ENCODE measurements at places on chromosomes 3 and 15. TPM values are rescaled to one million over a fixed set of nuclear protein-coding genes. Genes with fewer than 3 reads are reported as not detected.
A peak's percentile ranks its signal among the peaks of the same experiment; 100 is the strongest.

PSTPIP1 gene
- total RNA-seq, result 92.1 TPM

LRIG1 gene
- total RNA-seq, result 42.0 TPM

- DNase-seq, result no peak
These were observed 56.5 kb downstream of the MCTP2 start for GRCh38 chr15:94287794-94288246.

DNA sequence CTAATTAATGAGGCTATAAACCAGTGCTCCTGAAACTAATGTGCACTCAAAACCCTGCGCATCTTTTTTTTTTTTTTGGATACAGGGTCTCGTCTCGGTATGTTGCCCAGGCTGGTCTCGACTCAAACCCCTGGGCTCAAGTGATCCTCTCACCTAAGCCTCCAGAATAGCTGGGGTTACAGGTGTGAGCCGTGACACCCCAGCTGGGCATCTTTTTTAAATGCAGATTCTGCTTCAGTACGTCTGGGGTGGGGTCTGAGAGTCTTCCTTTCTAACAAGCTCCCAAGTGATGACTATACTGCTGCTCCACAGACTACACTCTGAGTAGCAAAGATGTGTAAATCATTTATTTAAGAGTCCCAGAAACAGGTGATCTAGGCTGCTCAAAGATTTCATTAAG, 73.0 kb downstream of the BFSP2 start:
- no peak for DNase-seq

GRCh38 chr3:154538566-154539360, 108.8 kb upstream of the GPR149 start:
- DNase-seq, result no peak

DNA sequence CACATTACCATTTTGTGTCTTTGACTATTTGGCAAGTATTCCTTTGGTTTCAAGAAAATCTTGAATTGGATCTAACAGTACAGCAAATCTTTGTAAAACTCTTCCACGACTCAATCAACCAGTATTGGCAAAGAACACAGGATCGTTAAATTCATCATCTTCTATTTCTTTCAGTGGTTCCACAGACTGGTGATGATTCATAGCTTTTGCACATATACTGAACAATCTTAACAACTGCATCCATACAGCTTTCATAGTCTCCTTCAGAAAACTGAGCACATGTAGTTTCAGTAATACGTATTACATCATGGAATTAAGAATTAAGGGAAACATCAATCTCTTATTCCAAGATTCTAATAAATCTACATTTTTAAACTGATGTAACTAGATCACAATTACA, 91.6 kb upstream of the LIPC start:
- no peak for DNase-seq

CHCHD6 gene
- total RNA-seq, result 21.4 TPM

GRCh38 chr15:63422891-63423590, 41.4 kb upstream of the CA12 start:
- DNase-seq, result no peak

TLE3 gene
- 153 TPM for total RNA-seq

CCR2 gene
- total RNA-seq, result 1.4 TPM

DNA sequence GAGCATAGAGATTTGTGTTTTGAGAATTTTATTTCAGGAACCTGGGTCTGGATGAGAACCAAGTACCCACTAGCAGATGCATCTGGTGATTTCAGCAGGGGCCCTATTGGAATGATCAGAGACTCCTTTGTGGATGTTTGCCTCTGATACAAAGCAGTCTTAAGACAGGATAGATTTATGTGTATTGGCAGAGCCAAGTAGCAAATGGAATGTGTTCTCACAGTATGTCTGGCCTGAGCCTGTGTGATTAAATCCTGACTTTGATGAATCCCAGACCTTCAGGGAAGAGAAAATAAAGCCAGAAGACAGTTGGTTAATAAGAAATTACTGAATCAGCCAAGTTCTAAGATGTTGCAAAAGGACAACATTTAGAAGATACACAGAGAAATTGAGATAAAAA, 755.5 kb upstream of the SEMA6D start:
- DNase-seq, result no peak

GRCh38 chr15:63135804-63136203, 14.1 kb downstream of the LACTB start:
- no peak for DNase-seq

CTXN2 gene
- not detected for total RNA-seq

SLC38A3 gene
- 0.52 TPM for total RNA-seq

PLXND1 gene
- 6.1 TPM for total RNA-seq

DNA sequence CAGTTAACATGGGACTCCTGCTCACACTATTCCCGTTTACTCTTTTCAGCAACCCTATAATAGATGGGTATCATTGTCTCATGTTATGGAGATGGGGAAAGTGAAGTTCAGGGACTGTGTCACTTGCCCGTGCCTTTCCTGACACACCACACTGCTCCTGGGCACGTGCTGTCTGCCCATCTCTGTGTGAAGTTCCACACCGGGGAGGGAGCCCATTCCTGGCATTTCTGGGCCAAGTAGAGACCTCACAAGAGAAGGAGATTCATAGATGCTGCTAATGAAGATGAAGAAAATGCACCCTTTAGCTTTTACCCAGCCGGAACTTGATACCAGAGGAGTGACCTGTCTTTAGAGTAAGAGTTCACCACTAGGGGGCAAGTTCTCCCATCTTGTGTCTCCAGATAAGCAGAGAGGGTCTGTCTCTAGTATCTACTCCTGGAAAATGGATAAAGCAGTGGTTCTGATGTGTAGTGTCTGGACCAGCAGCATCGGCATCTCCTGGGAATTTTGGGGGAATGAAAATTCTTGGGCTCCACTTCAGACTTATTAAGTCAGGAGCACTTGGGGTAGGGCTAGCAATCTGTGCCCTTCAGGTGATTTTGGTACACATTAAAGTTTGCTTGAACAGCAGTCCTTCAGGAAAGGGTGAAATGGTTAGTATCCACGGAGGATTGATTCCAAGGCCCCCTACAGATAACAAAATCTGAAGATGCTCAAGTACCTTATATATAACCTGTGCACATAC, 2.0 kb upstream of the TOPBP1 start:
- no peak for DNase-seq

GRCh38 chr3:124230998-124231397, 239.1 kb upstream of the ROPN1 start:
- no peak for DNase-seq

AHSG gene
- total RNA-seq, result 0.66 TPM

DNA sequence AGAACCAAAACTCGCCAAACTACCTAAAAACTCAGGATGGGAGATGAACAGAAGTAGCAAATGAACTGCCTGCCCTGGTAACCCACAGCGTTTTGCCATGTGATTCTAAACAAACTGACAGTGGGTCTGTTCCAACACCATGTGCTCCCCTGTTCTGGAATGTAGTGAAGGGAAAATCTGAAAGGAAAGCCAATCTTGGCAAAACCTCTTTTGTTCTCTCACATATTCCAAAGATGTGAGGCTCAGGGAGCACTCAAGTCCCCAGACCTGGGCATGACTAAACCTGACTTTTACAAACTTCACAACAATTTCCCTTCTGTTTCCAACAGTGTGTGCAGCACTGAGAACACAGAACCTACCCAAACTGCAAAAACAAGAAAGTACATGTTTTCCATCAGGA, 116.1 kb downstream of the IMPG2 start:
- DNase-seq, result no peak

DNA sequence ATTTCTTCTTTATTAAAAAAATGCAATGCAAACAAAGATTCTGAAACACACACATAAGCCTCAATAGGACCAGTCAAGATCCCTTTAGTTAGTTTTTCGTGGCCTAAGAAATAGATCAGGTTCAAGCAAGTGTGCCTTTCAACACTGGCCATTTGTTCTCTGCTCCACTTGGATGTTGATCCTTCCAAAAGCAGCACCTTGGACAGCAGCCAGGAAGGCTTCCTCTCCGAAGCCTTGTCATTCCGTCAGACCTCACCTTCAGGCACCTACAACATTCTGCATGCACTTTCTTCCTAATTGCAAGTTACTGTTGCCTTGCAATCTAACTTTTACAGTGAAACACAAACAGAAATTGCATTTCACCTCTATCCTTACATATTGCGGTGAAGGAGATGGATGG, 155.9 kb upstream of the FEZF2 start:
- DNase-seq, result no peak

- peak; percentile 27 for DNase-seq
These were observed 20.9 kb downstream of the CXCR6 start for GRCh38 chr3:45964139-45964538.

GRCh38 chr3:175608356-175608755, 749.2 kb downstream of the NAALADL2 start:
- no peak for DNase-seq

- no peak for DNase-seq
These were observed 133.1 kb downstream of the IL1RAP start for GRCh38 chr3:190646996-190647395.

MAP1A gene
- 1.1 TPM for total RNA-seq

DNA sequence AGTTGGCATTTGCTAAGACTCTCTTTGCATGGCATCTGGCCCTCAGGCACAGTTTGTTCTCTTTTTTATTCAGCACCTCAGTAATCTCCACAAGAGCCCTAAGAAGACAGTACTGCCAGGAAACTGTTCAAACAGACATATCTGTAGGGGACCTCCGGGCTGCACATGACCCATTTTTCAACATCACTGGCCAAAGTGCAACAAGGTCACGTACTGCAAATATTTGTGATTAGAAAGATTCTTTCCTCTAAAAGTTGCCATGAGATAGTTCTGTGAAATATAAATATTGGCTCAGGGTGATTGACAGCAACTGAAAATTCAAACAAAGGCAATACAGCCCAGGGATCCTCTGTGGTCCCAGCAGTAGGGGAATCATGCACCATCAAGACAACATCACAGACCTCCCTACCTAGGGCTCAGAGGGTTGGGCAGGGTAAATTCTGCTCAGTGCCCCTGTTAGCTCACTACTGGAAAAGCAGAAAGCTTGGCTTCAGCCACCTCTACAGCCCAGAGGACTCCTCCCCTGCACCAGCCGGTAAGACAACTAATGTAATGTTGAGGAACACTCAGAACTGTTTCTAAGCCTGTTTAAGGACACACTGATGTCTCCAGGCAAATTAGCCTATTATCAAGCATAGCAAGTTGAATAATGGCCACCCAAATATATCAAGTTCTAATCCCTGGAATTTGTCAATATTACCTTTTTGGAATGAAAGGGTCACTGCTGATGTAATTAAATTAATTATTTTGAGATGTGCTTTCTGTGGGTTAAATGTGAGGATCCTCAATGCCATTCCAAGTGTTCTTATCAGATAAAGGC, 117.4 kb upstream of the LPP start:
- DNase-seq, result no peak

GRCh38 chr3:173567997-173568396, 170.5 kb downstream of the NLGN1 start:
- DNase-seq, result no peak

CCDC39 gene
- not detected for total RNA-seq

DNA sequence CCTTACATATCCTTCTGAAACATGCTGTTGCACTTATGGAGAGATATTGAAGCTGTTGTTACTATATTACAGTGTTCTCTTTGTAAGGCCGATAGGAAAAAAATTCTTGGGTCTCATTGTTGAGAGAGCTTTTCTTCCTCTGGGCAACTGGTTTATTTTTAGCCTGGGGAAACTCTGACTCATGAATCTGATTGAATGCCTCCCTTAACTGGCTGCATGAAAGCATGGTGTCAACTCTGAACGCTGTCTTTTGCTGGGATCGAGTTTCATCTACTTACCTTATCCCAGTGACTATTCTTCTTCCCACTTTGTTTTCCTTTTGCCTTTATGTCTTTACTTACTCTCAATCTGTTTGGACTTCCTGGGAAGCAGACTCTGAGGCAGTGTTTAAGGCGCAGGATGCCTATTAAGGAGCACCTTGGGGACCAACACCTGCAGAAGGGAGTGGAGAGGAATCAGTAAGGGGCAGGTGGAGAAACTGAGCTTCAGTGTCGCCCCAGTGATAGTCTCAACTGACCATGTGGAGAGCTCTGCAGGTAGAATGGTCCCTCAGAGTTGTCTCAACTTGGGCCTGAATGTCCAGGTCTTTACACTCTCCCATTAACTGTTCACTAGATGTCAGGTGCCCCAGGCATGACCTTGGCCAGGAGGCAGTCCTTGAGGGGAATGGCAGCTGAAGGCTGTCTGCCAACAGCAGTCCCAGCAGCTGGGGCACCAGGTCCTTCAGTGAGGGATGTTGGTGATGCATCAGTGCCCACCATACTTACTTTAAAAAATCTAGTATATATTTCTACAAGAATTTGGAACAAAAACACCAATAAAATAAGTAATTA, 88.9 kb upstream of the CCNL1 start:
- no peak for DNase-seq

GRCh38 chr3:15521573-15521965, at the start of gene COLQ:
Gene COLQ, minus strand, starts transcription at chr3:15521706. Its CDS starts 81 bp downstream, at chr3:15521625.
- no peak for DNase-seq

- no peak for DNase-seq
These were observed 47.9 kb upstream of the LIPC start for GRCh38 chr15:58383876-58384275.

DNA sequence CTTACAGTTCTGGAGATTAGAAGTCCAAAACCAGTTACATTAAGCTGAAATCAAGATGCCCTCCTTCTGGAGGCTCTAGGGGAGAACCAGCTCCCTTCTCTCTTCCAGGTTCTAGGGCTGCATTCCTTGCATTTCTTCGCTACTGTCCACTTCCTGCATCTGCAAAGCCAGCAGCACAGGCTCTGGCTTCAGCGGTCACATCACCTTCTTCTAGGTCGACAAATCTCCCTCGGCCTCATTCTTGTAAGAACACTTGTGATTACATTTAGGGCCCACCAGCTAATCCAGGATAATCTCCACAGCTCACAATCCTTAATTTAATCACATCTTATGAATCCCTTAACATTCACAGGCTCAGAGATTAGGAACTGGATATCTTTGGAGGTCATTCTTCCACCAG, 73.8 kb downstream of the MINAR1 start:
- no peak for DNase-seq

GRCh38 chr3:71512000-71512399, 71.5 kb downstream of the FOXP1 start:
- peak; percentile 32 for DNase-seq

DNA sequence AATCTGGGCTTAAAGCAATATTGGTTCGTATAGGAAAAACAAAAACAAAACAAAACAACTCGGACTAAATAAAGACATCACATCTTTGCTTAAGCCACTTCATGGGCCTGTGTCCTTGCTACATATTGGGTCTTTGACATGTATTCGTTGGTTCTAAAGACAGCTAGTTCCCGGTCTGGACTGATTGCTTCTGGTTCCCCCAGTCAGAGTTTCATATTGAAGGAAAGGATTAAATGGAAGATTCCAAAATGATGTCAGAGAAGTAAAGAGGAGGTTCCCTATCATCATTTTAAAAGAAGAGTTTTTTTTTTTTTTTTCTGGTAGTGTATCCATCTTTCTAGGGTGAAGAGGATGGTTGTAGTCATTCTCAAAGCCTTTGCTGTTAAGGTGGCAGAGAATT, 2.3 kb downstream of the OXSR1 start:
- DNase-seq, result no peak

- DNase-seq, result no peak
These were observed 767.7 kb upstream of the LMCD1 start for GRCh38 chr3:7733933-7734332.
